Stimulated activated CD4-positive, alpha-beta T cell treated with anti-CD3 and anti-CD28 coated beads, TNF-alpha, amount 100 ng/mL, for 1 hour (primary cell): ENCODE measurements at places on chromosomes 3 and 15.

- DNase-seq: no peak
Measured at GRCh38 chr3:125375950-125376679, 990 bp upstream of the ZNF148 start.

GRCh38 chr3:184339001-184339400, 1.6 kb downstream of the FAM131A start:
- DNase-seq: no peak

GRCh38 chr15:48571510-48571909, 74.0 kb downstream of the FBN1 start:
- no peak for DNase-seq

DNA sequence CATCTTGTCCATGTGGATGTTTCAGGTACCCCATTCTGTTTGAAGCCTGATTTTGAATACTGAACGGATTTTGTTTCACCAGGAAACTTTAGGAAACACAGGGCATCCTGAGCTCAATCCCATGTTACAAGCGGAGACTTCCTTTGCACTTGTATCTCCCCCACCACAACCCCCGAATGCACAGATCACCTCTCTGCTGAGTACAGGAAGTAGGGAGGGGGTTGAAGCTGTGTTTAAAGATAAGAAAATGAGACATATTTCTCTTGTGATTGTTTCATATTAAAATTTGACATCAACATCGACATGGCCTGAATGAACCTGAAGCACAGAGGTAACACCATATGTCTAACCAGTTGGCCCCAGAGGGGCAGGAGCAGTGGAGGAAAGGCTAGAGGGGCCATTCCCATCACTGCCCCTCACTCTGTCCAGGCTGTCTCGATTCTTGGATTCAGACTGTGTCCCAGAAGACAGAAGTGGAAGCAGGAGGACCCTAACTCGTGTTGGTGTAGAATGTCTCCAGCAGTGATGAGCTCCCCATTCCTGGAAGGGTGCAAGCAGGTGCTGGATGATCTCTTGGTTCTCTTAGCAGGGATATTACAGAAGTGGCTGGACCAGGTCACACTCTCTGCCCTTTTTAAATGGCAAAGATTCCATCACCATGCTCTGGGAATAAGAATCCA, 59.6 kb upstream of the IQSEC1 start:
- DNase-seq: no peak

DNA sequence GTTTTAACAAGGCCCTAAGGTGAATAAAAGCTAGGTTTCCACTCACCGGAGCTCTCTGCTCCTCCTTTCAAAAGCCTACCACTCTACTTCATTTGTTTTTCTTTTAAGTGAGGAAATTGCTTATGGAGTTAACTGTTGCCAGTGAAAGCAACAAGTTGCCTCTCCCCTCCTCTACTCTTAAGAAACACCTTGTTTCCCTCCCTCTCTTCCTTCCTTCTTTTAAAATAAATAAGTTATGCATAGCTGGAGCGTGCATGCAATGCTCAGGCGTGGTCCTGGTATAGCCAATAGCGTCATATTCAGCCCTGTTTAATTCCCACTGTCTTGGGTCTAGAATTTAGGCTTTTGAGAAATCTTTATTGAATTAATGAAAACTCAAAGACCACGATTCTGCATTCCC, 101.1 kb upstream of the IGF1R start:
- no peak for DNase-seq

- DNase-seq: no peak
Measured at GRCh38 chr3:56970461-56970879, 90.0 kb upstream of the SPATA12 start.

DNA sequence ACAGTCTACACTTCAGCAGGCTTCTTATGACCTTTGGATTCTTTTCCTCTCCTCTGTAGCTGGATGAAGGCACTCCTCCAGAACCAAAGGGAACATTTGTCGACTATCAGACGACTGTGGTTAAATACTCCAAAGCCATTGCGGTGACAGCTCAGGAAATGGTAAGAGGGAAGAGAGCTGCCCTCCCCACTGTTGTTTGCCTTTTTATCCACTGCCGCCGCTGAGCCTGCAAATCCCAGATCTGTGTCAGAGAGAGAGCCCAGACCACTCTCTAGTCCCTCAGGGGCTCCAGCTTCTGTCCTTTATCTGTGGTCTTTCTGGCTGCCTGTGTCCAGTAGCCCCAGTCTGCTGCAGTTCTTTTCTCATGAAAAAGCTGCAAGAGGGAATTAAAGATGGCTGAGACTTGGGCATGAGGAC, 261.5 kb upstream of the TPM1 start:
- no peak for DNase-seq

DNA sequence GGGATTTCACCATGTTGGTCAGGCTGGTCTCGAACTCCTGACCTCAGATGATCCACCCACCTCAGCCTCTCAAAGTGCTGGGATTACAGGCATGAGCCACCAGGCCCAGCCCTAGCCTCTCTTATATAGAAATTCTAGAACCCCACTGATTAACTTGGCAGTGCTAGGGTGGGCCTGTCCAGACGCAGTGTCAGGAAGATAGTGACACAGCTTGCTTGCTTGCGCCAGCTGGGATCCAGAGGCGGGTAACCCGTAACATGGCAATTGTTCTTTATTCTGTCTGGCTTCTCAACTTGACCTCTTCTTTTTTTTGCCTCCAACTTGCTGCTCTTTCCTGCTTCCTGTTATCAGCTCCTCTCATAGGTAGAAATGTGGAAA, 16.2 kb downstream of the CEP19 start:
- DNase-seq: no peak

DNA sequence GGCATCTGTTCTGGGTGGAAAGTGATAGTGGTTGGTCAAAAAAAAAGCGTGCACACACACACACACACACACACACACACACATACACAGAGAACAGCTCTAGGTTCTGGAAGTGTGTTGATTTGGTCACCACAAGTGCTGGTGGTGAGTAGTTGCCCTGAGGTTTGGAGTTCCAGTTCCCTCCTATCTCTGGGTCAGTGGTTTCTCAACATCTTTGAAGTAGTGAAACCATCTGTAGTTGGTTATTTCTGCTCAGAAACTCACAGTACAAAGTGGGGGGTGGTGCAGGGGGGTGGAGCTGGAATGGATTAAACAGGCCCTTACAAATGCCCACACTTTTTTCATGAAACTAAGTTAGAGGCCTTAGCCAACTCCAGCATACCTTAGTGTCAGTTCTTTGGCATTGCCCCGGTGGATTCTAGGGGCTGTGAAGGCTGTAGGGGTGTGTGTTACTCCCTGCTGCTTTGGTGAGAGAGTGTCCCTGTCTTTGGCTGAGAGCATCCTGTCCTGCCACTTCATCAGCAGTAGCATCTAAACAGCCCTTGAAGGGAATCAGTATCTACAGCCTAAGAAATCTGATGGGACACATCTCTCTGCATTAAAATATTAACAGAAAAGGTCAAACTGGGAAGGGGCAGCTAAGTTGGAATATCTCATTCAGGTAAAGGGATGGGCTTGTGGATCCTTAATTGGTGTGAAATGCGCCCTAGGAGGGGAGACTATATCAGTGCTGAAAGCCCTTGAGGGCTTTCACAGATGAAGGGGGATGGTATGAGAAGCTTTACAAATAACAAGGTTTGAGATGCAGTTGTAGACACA, 20.6 kb downstream of the SMAD3 start:
- DNase-seq: no peak

- DNase-seq: peak; percentile 48
Measured at GRCh38 chr15:82647045-82647834, at the start of gene CPEB1. Gene CPEB1, minus strand, starts transcription at chr15:82647363. Its CDS starts 18,904 bp downstream, at chr15:82628459.

DNA sequence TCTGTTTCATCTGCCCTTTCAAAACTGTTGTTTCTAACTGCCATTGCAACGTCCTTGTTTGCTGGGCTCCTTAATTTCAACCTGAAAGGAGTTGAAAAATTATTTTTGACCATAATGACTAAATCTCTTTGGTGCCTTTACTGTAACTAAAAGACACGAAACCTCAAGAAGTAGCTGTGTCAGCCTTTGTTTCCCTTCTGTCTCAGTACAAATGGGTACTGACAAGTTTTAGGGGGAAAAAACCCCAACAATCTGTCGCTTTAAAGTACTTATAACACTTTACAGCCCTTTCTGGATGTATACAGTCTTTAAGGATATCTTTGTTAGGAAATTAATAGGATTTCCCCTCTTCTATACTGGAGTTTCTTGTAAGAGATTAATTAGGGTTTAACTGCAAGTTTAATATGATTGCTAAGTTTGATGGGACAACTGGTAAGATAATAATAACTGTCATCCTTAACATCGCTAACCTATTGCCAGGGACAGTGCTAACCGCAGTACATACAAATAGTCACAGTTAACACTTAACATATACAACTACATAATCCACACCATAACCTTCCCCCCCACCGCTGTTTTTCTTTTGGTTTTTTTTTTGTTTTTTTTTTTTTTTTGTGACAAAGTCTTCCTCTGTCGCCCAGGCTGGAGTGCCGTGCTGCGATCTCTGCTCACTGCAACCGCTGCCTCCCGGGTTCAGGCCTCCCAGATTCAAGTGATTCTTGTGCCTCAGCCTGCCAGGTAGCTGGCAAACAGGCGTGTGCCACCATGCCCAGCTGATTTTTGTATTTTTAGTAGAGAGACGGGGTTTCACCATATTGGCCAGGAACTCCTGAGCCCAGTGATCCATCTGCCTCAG, 1.7 kb downstream of the GXYLT2 start:
- no peak for DNase-seq

DNA sequence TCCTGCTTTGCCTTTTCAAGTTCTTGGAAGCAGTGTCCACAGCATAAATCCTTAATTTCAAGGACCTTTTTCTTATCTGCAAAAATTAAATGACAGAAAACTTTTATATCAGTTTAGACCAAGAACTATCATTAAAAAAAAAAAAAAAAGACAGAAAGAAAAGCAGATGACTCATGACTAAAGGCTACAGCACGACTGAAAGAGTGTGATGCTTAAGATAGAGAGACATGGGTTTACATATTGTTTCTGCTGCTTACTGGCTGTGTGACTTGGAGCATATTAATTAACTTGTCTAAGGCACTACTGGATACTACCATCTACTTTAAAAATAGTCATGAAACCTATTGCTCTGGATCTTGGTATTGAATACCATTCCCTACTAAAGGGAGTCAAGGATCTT, 62.3 kb downstream of the CEP152 start:
- no peak for DNase-seq

DNA sequence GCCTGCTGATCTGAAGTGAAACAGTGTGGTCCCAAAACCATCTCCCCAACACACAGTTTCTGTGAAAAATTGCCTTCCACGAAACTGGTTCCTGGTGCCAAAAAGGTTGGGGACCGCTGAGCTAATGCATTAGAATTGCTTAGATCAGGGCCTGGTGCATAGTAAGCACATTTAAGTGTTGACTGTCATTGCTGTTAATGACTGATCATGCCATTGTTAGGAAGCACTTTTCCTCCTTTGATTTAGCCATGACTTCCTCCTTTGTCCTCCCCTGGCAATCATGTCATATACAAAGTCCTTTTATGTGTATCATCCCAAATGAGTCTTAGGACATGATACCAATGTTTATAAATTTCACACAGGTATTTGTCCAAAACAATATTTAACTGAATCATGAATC, 81.5 kb upstream of the ATP11B start:
- no peak for DNase-seq

- DNase-seq: no peak
Measured at GRCh38 chr3:171443211-171443957, 16.8 kb downstream of the TNIK start.

GRCh38 chr3:129614927-129615363, 8.5 kb upstream of the PLXND1 start:
- no peak for DNase-seq

DNA sequence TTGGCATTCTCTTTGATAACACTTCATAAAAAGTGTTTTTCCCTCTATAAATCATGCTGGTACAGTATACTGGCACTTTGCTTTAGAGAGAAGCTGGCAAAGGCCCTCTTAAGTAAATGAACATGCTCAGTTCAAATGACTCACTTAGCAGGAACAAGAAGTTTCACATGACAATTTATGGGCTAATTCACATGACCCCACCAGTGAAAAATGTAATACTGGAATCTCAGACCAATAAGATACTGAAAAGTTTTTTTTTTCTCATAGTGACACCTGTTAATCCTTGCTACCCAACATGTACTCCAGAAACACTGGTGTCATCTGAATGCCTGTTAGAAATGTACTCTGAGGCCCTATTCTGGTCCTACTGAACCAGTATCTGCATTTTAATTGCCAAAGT, 13.9 kb downstream of the BTBD1 start:
- DNase-seq: no peak

DNA sequence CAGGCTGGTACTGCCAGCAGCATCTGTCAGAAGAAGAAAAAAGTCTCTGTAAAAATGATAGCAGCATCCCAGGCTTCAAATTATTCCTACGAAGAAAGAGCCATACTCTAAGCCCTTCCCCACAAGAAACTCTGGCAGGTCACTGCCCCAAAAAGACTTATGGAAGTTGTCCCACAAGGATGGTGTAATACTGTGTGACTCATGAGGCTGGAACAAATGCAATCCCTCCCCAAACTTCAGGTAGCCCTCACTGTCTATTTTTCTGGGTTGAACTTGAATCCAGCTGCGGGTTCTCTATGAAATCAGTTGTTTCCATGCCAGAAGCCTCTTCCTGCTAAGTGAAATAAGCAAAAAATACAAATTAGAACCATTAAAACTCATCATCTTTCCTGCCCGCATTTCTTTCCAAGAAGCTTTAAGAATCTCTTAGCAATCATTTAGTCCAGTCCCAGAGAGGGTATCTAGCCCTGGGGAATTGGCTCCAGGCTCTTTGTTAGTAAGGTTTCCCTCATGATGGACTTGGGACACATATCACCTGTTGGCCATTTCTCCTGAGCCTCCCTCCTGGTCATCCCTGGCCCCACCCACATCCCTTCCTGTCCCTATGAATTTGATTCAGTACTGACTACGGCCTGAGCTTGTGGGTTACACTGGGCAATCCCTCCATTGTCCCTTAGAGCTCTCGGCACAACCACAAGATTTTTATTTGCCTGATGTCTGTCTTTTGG, 51.7 kb downstream of the FAM174B start:
- DNase-seq: no peak

DNA sequence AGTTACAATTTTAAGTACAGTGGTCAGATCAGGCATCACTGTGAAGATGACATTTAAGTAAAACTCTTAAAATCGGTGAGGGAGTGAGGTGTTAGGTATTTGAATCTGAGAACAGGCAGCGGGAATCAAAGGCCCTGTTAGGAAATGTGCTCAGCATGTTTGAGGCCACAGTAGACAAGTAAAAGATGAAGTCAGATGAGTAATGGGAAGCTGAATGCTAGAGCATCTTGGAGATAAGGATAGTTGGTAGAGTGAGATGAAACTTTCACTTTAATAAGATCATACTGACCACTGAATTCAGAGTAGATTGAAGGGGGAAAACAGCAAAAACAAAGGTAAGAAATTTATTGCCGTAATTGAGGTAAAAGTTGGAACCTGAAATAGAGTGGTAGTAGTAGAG, 61.6 kb downstream of the DCBLD2 start:
- no peak for DNase-seq

GRCh38 chr3:156187146-156187769, 66.9 kb downstream of the KCNAB1 start:
- DNase-seq: no peak

GRCh38 chr15:32888221-32888761, 170.5 kb downstream of the GREM1 start:
- no peak for DNase-seq

GRCh38 chr3:196604548-196604947, 34.9 kb upstream of the NRROS start:
- DNase-seq: peak; percentile 21

GRCh38 chr3:113560271-113560670, 27.9 kb downstream of the SIDT1 start:
- no peak for DNase-seq
